NCI-H69 (cell line): ENCODE measurements at places on chromosomes 5 and 9.
A peak's percentile ranks its signal among the peaks of the same experiment; 100 is the strongest.

GRCh38 chr5:157917899-157918809, 59.2 kb upstream of the CLINT1 start:
- DNase-seq = peak; percentile 89

DNA sequence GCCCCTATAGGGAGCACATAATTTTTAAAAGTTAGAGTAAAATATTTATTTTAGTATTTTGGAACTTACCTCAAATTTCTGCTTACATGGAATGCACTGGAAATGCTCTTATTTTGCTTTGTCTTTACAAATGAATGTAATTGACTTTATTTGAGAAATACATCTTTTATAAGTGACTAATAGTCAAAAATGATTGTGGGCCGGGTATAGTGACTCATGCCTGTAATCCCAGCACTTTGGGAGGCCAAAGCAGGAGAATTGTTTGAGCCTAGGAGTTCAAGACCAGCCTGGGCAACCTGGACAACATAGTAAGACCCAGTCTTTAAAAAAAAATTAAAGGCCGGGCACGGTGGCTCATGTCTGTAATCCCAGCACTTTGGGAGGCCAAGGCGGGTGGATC, 5.8 kb downstream of the HMGCR start:
- DNase-seq = no peak

- no peak for DNase-seq
Observed at GRCh38 chr9:94139672-94140417, 55.6 kb downstream of the PTPDC1 start.

- no peak for DNase-seq
Observed at GRCh38 chr5:179730852-179731251, 1.8 kb upstream of the MAML1 start.

- no peak for DNase-seq
Observed at GRCh38 chr5:116480894-116481510, 93.6 kb downstream of the SEMA6A start.

- DNase-seq = peak; percentile 76
Observed at GRCh38 chr5:177426566-177427210, at the start of gene GRK6. Gene GRK6 (plus strand): TSS chr5:177426676. CDS start chr5:177426846, 170 bp downstream.

DNA sequence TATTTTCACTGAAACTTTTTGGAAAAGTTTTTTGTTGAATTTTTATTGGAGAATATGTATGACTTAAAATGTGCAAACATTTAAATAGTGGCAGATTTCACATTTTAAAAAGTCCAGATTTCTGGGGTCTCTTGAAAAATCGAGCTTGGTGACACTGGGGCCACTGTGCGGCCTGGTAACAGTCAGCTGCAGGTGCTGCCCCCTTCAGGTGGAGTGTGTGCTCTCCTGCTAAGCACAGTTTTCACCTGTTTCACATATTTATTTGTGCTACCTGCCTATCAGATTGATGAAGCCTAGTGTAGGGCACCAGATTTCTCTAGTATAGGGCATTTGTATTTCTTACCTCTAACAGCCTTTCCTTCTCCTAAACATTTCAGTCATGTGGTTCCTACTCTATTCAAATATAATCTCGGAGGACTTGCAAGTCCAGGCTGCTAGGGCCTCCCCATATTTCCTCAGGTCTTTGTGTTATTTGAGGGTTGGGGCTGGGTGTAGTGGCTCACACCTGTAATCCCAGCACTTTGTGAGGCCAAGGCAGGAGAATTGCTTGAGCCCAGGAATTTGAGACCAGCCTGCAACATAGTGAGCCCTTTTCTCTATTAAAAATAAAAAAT, 95.8 kb upstream of the KLF9 start:
- DNase-seq = peak; percentile 46

- DNase-seq = no peak
Observed at GRCh38 chr9:87157366-87158031, 210.2 kb upstream of the GAS1 start.

DNA sequence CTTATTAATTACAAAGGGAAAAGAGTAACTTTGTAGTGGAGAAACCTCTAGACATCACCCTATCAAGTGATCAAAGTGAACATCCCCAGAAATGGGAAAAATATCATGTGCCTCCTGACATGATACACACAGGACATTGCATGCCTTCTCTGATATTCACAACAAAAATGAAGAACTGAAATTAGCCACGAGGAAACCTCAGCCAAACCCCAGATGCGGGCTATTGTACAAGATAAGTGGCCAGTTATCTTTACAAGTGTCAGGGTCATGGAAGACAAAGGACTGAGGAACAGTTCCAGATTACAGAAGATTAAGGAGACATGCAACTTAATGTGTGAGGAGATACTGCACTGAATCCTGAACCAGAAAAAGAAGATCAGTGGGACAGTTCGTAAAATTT, 23.8 kb upstream of the NPM1 start:
- no peak for DNase-seq
